ENCODE measurements at places on chromosomes 12 and 14.
A peak's percentile ranks its signal among the peaks of the same experiment; 100 is the strongest.

GRCh38 chr14:71372411-71372838 is 465.2 kb downstream of the PCNX1 start:
- DNase-seq = no peak

- no peak for DNase-seq
These were observed 41.4 kb upstream of the EPS8 start for GRCh38 chr12:15830538-15830937.

- DNase-seq = no peak
These were observed 13.5 kb upstream of the IRF2BPL start for GRCh38 chr14:77041881-77042545.

GRCh38 chr14:49549881-49550280 is 36.3 kb downstream of the RPS29 start:
- DNase-seq = no peak

DNA sequence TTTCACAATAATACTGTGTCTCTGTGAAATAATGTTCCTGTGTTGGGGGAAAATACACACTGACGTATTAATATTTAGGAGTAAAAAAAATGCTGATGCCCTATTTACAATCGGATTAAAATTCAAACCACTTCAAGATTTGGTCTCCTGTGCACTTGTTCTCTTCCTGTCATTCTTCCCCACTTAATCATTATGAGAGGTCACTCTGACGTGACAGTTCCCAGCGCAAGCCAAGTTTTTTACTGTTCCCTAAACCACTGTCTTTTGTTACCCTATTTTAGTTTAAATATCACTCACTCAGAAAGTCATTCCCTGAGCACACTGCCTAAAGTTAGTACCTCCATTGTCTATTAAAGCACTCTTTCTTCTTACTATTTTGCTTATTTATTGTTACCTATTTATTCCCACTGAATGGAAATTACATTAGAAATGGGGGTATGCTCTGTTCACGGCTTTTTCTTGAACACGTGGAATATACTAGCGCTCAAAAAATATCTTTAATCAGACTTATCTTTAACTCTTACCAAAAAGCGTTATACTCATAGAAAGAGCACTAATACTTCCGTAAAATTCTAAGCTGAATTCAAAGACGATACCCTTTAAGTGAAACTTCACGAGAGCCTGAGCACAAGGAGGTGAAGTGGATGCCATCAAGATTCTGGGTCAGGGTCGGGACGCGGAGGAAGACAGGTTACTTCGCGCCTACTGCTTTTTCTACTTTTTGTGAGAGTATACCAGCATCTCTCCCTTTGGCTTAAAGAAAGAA is 670 bp upstream of the PSMA3 start:
- no peak for DNase-seq

DNA sequence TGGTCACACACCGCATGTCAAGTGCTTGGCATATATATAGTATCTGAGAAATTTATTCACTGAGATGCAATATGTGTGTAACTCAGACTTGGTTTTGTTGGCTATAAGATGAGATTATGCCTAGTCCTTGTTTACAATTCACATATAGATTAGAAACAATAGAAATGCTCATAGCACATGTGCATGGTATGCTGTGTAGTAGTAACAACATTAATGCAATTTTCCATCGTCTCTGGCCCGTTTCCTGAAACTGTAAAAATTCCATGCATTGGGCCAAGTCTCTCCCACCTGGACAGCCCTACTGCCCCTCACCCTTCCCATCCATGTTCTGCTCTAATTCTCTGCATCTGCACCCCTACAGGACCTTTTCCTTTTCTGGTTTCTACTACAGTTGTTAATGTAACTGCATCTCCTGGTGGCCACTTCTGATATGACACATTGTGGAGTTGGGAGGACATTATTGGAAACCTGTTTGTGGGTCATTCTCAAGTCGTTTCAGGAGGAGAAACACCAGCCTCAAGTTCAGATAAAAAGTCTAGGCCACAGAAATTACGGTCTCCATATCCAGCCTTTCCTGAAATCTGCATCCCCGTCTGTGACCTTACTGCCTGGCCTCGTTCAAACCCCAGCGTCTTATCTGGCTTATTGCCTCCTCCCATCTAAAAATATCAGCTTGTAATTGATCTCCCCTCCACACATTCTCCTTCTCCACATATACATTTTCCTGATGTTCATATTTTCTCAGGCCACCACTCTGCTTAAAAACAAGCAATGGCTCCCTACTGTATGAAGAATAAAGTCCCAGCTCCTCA is 37.5 kb downstream of the EMP1 start:
- peak; percentile 9 for DNase-seq

- DNase-seq = no peak
These were observed 112.5 kb downstream of the PTPRQ start for GRCh38 chr12:80556566-80556965.

All from CD4-positive, alpha-beta T cell treated with Interleukin-6 at 100 ng/mL for 8 hours (primary cell).